ENCODE measurements at places on chromosomes 12 and 14.

- no peak for DNase-seq
Measured at GRCh38 chr12:1479645-1480044, 114.7 kb downstream of the FBXL14 start.

GRCh38 chr12:95554532-95555071 lies 3.3 kb upstream of the USP44 start:
- no peak for DNase-seq

DNA sequence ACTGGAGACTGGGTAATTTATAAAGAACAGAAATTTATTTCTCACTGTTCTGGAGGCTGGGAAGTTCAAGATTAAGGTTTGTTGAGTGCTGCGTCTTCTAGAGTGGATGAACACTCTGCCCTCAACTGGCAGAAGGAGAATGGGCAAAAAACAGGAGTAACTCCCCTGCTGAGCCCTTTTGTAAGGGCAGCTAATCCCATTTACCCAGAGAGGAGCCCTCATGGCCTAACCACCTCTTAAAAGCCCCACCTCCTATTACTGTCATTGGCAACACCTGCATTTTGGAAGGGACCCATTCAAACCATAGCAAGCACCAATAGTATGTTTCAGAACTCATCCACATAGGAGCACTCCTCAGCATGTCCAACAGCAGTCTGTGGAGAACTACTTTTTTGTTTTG lies 47.4 kb downstream of the BORCS5 start:
- DNase-seq: no peak

GRCh38 chr14:79011091-79011919 lies 841.1 kb downstream of the NRXN3 start:
- DNase-seq: no peak

GRCh38 chr14:102868956-102869547 lies 53.4 kb upstream of the AMN start:
- DNase-seq: no peak

DNA sequence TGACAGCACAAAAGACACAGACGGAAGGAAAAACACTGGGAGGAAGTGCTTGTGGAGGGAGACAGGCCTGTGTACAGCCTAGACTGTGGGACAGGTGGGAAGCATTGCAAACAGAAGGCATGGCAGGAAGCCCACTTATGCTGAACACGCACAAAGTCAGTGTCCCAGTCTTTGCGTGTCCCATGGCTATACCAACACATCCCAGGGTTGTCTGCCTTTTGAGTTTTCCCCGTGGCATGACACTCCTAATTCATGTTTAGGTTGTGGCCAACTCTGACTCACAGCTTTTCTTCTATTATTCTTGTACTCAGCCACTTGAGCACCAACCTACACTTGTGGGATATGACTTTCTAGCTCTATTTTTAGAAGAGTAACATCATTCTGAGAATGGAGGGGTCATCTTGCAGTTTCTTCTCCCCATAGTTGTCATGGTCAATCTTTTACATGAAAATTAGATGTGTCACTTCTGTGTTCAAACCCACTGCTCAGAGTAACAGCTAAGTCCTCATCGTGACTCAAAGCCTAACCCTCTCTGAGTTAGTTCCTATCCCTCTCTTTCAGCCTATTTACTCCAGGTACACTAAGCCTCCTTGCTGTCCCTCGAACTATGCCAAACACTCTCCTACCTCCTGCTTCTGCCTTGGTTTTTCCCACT lies 27.5 kb upstream of the JPH4 start:
- no peak for DNase-seq

All from CD4-positive, alpha-beta T cell treated with Interferon gamma for 1 hour (primary cell).